ENCODE measurements at places on chromosomes 2 and 18. TPM values are rescaled to one million over a fixed set of nuclear protein-coding genes. Genes with fewer than 3 reads are reported as not detected.
A peak's percentile ranks its signal among the peaks of the same experiment; 100 is the strongest.

- no peak for ATAC-seq
Measured at GRCh38 chr2:100018341-100019193, 123.8 kb downstream of the AFF3 start.

- ATAC-seq = no peak
Measured at GRCh38 chr18:55587418-55588110, 428 bp downstream of the TCF4 start.

GRCh38 chr2:165953306-165953654, 296 bp downstream of the TTC21B start:
- ATAC-seq = peak; percentile 44

Gene PARD3B
- total RNA-seq = 4.3 TPM

DNA sequence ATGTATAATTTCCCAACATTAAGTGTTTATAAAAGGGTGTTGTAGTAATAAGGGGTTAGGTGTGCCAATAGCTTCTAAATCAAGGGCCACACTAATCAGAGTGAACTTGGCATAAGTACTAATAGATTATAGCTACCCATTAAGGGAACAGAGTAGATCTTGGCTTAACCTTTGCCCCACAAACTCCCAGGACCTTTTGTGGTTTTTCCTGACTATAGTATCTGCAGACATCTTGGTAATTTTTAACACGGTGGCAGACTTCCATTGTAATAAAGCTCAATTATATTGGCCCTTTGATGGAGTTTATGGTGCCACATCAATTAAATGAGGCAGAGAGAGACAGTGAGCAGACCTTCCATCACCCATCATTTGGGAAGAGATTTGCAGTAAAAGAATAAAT, 358.5 kb upstream of the HNRNPA3 start:
- no peak for ATAC-seq

DNA sequence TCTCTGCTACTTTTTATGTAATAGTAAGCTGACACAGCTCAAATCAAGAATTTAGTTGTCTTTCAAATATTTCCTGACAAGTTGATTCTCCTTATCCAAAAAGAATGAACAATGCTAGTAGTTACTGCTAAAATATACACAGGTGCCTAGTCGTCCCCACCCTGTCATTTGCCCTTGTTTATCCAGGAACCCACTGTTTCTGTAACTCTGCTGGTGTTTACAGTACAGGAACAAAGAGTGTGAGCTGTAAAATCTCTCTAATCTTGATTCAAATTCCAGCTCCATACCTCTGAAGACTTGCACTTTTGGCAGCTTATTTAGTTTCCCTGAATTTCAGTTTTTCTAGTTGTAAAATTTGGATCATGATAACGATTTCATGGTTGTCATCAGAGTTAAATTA, 21.1 kb upstream of the SCYGR2 start:
- no peak for ATAC-seq

DNA sequence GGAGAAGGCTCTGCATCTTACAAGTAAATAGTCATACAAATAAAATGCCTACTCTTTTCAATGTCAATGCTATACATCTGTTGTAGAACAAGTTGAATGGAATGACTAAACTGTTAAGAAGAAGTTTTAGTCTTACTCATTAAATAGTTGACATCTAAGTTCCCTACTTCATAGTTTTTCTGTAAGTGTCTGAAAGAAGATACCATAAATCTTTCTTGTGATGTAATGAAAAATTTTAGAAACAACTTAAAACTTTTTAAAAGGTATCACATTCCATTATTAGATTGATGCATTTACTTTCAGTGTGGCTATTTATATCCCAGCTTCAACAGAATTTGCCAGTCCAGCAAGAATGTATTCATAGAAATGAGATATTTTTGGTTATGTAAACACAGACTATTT, 185.2 kb upstream of the EPC2 start:
- ATAC-seq = no peak

- no peak for ATAC-seq
Measured at GRCh38 chr2:226932443-226932842, 96.6 kb downstream of the RHBDD1 start.

Gene PARD6G
- 33.8 TPM for total RNA-seq

GRCh38 chr2:224832207-224832606, 116.0 kb upstream of the CCDC195 start:
- ATAC-seq = no peak

DNA sequence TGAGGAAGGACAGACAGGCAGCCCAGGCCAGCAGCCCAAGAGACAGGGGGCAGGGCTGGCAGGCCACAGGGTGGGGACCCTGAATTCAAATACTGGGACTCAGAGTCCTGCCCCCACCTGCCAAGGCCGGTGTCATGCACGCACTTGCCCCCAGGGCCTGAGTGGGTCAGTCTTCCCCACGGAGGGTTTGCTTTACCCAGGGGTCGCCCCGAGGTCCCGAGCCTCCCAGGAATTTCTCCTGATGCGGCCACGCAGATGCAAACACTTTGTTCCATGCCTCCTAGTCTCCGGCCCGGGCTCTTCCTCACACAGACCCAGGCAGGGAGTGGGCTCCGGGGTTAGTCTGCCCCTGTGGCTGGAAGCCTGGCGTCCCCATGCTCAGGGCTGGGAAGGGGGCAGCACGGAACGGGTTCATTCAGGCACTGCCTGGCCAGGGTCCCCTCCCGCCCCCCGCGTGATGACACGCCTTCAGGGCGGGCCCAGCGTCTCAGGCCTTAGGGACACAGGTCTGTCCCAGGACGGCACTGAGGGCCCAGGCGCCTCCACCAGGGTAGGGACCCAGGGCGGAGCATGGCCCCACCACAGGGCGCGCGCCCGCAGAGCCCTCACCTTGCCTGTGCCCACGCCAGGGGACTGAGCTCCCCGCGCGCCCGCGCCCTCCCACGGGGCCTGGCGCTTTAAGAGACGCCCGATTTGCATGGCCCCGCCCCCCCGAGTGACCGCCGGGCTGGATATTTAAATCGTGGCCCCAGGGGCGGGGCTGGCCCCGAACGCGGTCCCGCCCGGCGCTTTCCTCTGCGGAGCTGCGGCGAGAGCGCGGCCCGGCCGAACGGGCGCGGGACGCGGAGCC, at the start of gene SNED1:
Gene SNED1 (plus strand): TSS at position 763 of the 850 bp plus-strand sequence. CDS start 220 bp downstream, outside the sequence.
- peak; percentile 73 for ATAC-seq

Gene CDCA7
- total RNA-seq = 14.5 TPM

Gene CD302
- 1.6 TPM for total RNA-seq

GRCh38 chr2:196279541-196279940, 108.2 kb upstream of the STK17B start:
- ATAC-seq = no peak

DNA sequence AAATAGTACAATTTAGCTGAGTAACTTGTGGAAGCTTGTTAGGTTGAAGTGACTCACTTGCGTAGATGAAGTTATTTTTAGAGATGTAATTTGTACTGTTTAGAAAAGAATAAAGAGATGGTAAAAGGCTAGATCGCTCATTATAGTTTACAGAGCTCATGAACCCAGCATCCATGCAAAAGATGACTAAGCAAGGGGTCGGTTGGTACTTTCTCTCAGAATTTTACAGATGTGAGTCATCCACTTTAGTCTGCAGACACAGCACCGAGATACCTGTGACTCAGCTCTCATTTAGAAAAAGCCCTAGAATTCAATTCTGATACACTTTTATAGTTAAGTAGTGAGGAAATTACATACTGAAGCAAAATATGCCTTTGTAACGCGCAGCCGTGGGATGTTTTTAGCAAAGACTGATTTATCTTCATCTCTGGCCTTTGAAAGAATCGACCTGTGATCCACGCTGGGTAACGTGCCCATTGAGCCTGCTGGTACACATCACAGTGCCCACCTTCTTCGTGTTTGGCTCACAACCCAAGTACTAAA, 116.5 kb upstream of the FOSL2 start:
- ATAC-seq = peak; percentile 74

DNA sequence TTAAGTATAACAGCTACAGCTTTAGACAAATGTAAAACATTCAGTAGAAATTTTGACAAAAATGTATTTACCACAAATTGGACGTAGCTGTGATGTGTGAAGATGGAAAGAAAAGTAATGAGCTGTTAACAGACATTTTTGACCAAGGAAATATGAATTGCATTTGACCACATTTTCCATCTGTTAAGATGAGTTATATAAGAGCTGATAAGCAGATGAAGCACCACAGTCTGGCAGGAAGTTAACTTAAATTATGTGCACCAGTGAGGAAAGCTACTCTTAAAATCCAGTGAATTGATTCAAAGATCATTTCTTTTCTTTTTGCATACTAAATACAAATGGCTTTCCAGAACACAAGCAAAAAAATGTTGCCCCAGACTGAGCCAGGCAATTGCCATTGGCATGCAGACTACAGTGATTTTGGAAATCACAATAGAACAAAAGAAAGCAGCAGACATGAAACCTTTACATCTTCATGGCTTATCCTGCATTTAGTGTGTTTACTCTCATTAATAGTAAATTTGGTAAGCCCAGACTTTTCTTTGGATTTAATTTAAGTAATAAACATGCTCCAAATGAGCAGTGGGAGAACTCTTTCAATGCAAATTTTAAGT, 493.7 kb downstream of the TMX3 start:
- ATAC-seq = no peak

DNA sequence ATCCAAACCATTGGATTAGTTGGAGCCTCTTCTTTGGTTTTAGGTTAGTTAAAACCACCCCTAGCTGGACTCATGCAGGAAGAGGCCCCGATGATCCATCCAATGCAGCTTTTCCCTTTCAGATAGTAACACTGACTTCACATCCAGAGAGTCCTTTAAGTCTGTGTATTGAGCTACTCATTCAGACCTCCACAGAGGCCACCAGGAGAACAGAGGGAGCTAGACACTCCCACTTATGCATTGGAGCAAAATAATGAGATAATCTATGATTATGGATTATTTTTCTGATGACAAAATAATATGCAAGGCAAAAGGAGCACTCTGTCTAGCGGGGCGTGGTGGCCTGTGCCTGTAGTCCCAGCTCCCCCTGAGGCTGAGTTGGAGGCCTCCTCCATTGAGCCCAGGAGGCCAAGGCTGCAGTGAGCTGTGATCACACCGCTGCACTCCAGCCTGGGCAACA, 1.6 kb upstream of the ROCK2 start:
- no peak for ATAC-seq

GRCh38 chr2:38128653-38129052, 52.7 kb upstream of the CYP1B1 start:
- ATAC-seq = no peak

DNA sequence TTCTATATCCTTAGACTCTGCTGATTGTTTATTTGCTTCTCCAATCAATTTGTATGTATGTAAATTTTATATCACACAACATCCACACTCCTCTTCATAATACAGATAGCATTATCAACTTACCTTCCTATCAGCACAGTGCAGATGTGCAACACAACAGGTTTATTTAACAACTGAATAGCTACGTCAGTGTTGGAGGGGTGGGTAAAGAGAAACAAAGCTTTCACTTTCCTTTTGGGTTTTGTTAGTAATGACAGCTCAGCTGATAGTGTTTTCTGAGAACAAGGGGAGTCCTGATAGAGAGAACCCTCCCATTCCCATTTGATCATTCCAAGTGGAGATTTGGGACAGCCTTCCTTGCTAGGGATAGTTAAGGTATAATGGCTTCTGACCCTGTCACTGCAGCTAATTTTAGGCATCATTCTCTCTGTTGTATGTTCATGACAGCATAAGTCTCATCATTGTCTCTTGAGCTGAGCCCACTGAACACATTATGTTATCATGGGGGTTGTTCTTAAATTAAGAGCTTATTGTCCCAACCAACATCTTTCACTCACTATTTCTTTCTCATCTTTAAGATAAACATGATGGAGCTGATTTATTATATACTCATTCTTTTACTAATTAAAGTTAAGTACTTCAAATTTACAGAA, 227.7 kb downstream of the GPD2 start:
- no peak for ATAC-seq

Gene DOK6
- 0.04 TPM for total RNA-seq

DNA sequence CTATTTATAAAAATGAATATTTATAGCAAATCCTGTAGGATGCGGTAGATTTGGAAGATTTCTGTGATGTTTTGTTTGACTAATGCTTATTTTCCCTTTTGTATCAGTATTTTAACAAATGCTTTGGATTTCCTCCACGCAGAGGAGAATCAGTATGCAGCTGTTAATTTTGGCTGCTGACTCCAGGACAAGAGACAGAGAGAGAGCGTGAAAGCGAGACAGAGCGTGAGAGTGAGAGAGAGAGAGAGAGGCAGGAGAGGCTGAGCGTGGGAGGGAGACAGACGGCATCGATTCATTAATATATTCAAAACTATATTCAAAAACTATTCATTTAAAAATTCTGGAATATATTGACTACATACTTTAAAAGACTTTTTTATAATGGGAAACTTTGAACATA, 62.5 kb downstream of the RRM2 start:
- ATAC-seq = no peak

Gene SYT4
- total RNA-seq = not detected

DNA sequence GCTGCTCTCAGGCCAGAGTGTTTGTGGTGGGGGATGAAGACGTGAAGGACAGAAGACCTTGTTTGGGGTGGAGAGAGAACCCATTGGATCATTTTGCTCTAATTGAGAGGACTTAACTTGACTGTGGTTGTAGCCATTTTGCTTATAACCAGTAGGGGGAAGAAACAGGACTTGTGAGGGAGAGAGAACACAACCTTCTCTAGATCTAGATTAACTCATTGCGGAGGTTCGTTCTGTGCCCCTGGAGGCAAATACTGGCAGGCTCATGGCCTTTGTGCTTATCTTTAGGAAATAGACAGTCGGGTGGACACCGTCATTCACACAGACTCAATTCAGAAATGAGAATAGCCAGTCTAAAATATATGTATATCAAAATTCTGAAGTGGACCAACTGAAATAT, 147.0 kb upstream of the LHCGR start:
- ATAC-seq = no peak

Gene TEKT4
- total RNA-seq = not detected

- ATAC-seq = no peak
Measured at GRCh38 chr18:47246027-47246971, 5.2 kb downstream of the SKOR2 start.

GRCh38 chr18:39773646-39774045, 2181.4 kb upstream of the PIK3C3 start:
- no peak for ATAC-seq

Gene DSG4
- not detected for total RNA-seq

Gene TMEM131
- 33.8 TPM for total RNA-seq

DNA sequence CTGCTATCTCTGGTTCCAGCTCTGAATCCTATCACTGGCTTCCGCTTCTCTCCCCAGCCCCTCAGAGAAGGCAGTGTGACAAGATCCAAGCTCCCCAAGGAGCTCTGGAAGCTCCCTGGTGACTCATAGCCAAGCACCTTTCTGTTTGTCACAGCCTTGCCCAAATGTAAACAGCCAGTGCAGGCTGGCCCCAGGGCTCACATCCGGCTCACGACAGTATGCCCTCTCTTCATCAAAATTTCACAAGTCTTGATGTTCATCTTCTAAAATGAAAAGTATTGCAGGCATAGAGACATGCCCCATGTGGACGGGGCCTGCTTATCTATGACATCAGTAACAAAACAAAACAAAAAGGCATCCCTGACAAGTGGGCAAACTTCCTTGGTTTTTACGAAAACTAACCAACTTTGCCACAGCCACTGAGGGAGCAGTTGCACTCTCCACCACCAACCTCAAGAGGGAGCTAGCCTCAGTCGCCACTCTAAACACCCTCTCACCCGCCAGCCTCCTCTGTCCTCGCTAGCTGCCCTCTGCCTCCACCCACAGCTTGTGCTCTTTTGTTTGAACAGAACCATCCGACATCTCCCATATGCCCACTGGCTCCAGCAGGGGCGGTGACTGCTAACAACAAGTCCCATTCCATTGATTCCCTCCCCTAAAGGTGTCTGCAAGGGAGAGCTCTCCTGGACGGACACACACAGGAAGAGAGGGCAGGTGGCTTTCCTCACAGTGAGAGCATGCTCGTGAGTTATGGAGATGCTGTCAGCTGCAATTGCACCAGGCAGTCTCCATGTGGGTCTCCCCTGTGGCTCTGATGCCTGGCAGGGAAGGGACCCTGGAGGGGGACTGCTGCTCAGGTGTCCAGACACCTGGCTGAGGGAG, 71.0 kb upstream of the DAPL1 start:
- ATAC-seq = peak; percentile 65
